Stimulated activated naive CD4-positive, alpha-beta T cell treated with Interleukin-2 at 50 U/mL for 16 hours (primary cell): ENCODE measurements at places on chromosomes 3 and 15.
A peak's percentile ranks its signal among the peaks of the same experiment; 100 is the strongest.

GRCh38 chr15:67059127-67059553, 6.3 kb upstream of the SMAD3 start:
- no peak for DNase-seq

DNA sequence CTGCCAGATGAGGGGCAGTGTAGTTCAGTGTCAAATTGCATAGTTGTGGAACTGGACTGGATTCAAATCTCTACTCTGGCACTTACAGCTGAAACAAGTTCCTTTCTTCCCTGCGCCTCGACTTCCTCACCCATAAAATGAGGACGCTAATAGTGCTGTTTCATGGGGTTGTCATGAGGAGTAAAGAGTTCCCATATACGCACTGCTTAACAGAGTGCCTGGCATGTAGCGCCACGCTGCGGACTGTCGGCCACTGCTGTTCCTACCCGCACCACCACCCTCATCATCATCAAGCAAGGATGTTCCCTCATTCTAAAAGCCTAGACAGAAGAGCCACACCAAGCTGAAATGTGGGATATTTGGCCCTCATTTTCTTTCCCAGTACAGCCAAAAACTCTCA, 91.9 kb downstream of the CHDH start:
- DNase-seq = no peak

- DNase-seq = no peak
Measured at GRCh38 chr3:173660645-173661299, 263.2 kb downstream of the NLGN1 start.

- DNase-seq = peak; percentile 68
Measured at GRCh38 chr15:70096215-70097062, 1.3 kb downstream of the TLE3 start.

GRCh38 chr15:70342141-70342540, 244.4 kb upstream of the TLE3 start:
- DNase-seq = no peak

DNA sequence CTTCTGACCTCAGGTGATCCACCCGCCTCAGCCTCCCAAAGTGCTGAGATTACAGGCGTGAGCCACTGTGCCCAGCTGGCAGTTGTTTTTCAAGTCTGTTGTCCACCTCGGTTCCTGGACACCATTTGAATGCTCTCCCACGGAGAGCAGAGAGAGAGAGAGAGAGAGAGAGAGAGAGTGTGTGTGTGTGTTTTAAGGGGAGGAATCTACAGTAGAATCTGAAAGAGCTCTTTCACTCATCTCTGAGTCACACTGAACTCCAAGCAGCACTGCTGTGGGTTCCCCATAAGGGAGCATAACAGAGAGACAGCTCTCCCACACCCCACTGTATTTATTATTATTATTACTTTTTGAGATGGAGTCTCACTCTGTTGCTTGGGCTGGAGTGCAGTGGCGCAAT, 156.6 kb downstream of the RPLP1 start:
- no peak for DNase-seq

GRCh38 chr3:12420393-12420792, 63.9 kb upstream of the TSEN2 start:
- no peak for DNase-seq

DNA sequence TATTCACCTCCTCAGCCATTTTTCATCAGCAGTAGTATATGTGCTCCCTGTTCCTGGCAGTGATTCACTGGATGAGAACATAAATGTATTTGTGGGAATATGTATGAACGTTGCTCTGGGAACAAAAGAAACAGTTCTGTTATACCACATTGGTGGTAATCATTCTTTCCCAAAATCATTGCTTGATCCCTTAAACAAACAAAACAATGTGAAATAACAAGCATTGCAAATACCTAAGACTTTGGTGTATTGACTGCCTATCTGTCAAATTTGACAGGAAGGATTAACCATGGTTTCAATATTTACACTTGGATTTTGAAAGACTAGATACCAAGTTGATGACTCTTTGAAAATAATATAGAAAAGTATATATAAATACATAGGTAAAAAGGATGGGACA, 284.1 kb downstream of the FHIT start:
- no peak for DNase-seq

DNA sequence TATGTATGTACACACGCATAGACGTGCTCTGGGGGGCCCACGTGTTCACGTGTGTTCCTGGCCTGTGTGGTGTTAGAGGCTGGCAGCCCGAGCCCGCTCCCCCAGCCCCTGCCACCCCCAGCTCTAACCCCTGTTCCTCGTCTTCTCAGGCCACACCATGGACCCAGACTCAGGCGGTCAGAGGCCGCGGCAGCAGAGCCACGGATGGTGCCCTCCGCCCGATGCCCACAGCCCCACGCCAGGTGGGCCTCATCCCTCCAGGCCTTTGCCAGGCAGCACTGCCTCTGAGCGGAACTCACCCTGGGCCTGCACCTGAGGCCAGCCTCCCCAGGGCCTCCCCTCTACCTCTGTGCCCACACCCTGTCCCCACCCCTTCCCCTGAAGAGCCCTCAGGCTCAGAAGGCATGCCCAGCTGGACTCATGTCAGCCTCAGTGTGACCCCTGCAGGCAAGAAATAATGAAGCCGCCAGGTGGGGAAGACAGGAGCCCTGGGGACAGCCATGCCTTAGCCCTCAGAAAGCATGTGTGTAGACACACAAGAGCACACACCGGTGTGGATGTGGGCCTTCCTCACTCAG, 16.4 kb upstream of the GNAT1 start:
- DNase-seq = no peak

DNA sequence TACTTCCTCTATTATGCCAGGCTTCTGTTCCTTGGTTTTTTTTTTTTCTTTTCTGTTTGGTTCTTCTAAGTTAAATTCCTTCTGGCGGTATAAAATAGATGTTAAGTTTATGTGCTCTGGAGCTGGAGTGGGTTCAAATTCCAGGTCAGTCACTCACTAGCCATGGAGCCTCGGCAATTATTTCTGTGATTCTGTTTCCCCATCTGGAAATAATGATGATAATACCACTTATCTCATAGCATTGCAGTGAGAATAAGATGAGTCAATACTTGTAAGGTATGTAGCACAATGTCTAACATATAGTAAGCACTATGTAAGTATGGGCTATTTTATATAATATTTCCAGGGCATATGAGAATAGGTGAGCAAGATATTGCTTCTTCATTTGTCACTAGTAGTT, 33.2 kb upstream of the ZDHHC23 start:
- DNase-seq = no peak

- DNase-seq = no peak
Measured at GRCh38 chr3:127383656-127384179, 95.9 kb upstream of the PRR20G start.

GRCh38 chr3:122389892-122390291, 5.9 kb downstream of the FAM162A start:
- DNase-seq = no peak
